ENCODE measurements at places on chromosomes 13 and 19. TPM values are rescaled to one million over a fixed set of nuclear protein-coding genes. Genes with fewer than 3 reads are reported as not detected.

The LMTK3 gene
- 0.15 TPM for total RNA-seq

The KLK15 gene
- total RNA-seq, result not detected

The KIR3DL1 gene
- not detected for total RNA-seq

The C5AR1 gene
- total RNA-seq, result 0.17 TPM

The LILRB5 gene
- under 0.01 TPM for total RNA-seq

The ZNF729 gene
- not detected for total RNA-seq

The GARIN5A gene
- 0.33 TPM for total RNA-seq

The SUPT20H gene
- total RNA-seq, result 49.2 TPM

The PBX4 gene
- total RNA-seq, result 1.6 TPM

The MBD3L3 gene
- not detected for total RNA-seq

The PLIN5 gene
- total RNA-seq, result not detected

The SUGP1 gene
- total RNA-seq, result 26.5 TPM

The CGB8 gene
- not detected for total RNA-seq
